Astrocyte (in vitro differentiated cells and primary cell): ENCODE measurements at places on chromosomes 1 and 21. TPM values are rescaled to one million over a fixed set of nuclear protein-coding genes. Genes with fewer than 3 reads are reported as not detected.
A peak's percentile ranks its signal among the peaks of the same experiment; 100 is the strongest.

Gene TEX38
- not detected in 2 replicates for total RNA-seq

Gene FMO4
- 1.1 and 1.3 TPM in 2 replicates for total RNA-seq

GRCh38 chr1:225882694-225883615, 775 bp upstream of the TMEM63A start:
- peak; percentile 32 for DNase-seq

GRCh38 chr1:109218516-109218915, 4.8 kb downstream of the SARS1 start:
- no peak for DNase-seq

- peak; percentile 72 for DNase-seq
These were observed 84.7 kb downstream of the BRINP2 start for GRCh38 chr1:177255411-177255810.

DNA sequence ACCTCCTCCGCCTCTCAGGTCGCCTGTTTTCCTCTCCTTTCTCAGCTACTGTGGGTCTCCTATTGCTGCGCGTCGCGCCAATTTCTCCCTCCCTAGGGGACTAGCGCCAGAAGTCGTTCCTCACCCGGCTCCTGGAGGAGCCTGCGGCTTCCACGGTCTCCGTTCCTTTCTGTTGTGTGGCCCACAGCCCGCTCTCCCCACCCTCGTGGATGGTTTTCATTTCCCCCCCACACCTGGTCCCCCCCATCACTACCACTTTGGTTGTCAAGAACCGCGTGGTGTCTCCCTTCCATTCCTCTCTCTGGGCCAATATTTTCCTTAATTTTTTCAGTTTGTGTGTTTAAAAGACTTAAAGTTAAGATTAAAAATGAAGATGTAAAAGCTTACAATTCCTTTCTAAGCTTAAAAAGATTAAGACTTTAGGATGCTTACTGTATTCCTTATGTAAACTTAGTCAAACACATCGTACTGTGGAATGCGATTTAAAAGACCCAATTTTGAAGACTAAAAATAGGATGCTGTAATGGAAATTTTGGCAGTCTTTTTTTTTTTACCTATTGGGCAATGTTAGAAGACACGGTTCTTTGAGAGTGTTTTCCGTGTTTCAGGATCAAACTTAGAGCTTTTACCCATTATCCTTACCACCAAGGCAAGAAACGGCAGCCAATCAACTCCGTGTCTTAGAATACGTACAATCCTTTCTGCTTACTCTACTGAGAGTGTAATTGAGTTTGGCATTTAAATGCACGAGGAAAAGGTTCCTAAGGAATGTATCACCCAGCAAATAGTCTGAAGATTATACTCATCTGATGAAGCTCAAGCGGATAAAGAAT, 773 bp downstream of the CNST start:
- peak; percentile 87 for DNase-seq

- no peak for DNase-seq
These were observed 874 bp downstream of the FAAP20 start for GRCh38 chr1:2193514-2194281.

GRCh38 chr1:220800262-220800661, 13.5 kb downstream of the MTARC1 start:
- DNase-seq: no peak
